ENCODE measurements at places on chromosomes 3 and 15.

DNA sequence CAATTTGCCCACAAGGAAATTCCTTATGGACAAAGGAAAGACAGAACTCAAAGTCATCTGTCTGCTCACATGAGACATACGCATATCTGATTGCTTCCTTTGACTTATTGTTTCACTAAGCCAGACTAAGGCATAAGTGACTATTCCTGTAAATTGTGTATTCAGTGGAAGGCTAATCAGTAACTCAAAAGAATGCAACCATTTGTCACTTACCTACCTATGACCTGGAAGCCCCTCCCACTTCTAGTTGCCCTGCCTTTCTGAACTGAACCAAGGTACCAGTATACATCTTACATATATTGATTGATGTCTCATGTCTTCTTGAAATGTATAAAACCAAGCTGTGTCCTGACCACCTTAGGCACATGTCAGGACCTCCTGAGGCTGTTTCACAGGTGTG is 53.5 kb upstream of the PROK2 start:
- no peak for DNase-seq

DNA sequence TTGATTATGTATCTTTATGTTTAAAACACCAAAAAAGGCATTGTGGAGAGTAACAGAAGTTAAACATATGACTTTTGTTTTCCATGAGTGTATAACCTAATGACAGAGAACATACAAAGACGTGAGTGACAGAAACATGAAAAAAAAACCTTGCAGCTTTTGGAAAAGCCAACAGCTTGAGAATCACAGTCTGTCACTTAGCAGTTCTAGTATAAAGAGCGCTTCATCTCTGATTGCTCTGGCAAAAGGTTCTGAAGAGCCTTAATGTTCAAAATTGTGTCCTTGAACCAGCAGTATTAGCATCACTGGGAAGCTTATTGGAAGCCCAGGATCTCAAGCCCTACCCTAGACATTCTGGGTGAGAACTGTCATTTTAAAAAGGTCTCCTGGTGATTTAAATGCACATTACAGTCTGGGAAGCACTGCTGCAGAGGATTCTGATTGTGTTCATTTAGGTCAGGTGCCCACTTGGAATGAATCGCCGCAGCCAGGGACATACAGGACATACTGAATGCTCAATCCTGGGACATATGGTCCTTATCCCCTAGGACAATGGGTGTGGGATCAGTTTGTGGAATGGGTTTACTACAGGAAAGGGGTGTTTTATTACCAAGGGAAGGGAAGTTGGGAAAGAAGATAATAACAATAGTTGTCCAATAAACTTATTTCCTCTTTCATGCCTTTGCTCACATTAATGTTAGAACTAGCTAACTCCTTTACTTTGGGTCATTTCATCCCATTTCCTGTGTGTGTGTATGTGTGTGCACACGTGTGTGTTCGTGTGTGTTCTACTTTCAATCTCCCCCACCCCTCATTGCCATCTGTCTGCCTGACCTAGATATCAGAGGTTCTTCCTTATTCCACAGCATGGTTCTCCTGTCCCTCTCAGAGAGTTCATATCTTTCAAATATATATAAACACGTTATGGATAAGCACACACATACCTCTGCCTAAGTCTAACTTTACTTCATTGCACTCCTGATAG is 55.0 kb downstream of the LRRC49 start:
- DNase-seq = no peak

- DNase-seq = no peak
These were observed 201.1 kb upstream of the LRRFIP2 start for GRCh38 chr3:37375184-37376127.

GRCh38 chr15:50750227-50750705 is 15.2 kb downstream of the SPPL2A start:
- no peak for DNase-seq

DNA sequence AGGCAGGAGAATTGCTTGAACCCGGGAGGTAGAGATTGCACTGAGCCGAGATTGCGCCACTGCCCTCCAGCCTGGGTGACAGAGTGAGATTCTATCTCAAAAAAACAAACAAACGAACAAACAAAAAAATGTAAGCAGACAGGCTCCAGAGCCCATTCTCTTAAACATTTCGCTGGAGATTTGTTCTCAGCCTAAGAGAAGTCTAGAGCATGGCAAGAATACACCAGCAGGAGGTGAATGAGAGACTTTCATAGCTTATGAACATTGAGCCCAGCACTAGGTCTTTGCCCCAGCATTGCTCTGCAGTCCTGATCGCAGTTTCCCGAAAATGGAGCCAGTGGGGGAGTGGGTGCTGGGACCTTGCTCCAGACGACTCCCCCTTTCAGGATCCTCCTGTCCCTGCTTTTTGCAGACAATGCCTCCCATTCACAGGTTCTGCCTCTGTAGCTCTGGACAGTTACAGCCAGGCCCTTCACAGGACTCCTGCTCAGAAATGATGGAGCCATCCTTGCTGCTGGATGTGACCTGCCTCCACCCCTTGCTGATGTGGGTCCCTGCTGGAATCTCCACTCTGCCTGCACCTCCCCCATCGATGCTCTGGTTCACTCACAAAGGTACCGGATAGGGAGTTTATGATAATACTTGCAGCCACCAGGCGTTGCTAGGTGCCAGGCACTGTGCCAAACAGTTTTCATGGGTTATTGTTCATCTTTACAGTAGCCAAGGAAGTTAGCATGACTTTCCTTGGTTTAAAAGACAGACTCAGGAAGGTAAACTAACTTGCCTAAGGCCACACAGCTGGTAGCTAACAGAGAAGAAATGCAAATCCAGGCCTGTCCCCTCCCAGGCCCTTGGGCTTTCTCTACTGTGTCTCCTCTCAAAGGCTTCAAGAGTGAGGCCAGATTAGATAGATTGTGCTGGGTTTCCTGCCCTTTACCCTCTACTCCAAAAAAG is 329.7 kb upstream of the TLE3 start:
- DNase-seq = no peak

GRCh38 chr3:195269375-195270078 is 1.4 kb downstream of the XXYLT1 start:
- DNase-seq = no peak

DNA sequence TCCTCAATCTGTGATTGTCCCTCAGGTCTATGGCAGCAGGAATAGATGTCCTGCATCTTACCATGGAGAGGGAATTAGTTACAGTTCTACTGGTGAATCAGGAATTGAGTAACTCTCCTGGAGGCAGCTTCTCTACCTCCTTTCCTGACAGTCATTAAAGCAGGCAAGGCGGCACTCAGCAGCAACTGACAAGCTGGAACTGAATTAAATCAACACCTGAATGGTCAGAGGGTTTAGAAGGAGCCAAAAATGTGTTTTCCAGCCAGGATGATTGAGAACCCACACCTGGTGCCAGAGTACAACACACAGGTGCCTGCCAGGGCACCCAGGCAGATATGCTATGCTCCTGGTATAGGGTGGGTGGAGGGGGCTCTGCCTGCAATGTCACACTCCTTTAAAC is 43.1 kb upstream of the TIPARP start:
- peak; percentile 72 for DNase-seq

DNA sequence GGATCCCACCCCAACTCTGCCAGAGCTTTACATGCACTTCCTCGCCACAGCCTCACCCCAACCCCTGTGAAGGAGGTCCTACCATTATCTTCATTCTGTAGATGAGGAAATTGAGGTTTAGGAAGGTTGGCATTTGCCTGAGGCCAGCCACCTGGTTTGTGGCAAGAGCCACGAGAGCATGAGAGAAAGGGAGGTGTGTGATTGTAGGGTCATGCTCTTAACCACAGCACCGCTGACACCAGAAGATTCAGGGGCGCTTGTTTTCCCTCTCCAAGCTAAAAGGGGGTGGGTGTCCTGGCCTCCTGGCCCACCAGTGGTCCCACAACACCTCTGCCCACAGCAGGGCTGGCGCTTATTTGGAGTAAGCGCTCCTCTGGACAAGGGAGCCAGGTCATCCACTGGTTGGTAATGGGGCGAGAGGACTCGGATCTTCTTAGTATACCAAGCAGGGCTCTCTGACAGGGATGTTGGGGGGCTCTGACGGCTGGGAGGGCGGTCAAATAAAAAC is 691 bp downstream of the RHCG start:
- DNase-seq = no peak

DNA sequence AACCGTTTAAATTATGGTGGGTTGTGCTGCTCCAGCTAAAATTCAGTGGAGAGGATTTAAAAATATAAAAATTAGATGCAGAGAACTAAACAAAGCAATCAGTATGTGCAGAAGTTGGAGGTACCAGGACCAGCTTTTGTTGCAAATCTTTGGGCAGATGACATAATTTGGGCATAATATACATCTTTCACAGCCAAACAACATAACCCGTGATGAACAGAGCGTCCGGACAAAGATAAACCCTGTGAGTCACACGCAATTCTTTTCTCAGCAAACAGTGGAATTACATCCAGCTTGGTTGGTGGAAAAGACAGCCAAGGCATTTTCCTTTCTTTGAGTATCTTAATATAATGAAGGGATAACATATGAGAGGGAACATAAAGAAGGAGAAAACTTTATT is 419.4 kb upstream of the ADAMTS9 start:
- DNase-seq = no peak

- no peak for DNase-seq
These were observed 185.9 kb downstream of the SUCLG2 start for GRCh38 chr3:67468511-67468910.

GRCh38 chr15:77001351-77001750 is 6.4 kb downstream of the PSTPIP1 start:
- DNase-seq = peak; percentile 60

DNA sequence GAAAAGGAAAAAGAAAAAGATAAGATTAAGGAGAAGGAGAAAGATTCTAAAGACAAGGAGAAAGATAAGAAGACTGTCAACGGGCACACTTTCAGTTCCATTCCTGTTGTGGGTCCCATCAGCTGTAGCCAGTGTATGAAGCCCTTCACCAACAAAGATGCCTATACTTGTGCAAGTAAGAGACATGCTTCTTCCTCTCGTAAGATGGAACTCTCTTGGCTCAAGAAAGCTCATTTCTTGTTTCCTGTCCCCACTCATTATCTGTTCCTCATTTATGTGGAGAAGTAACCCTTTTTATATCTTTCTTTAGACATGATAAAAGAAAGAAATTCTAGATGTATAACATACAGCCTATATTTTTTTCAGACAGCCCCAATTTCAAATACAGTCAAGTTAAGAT is 101.4 kb downstream of the KLHL25 start:
- DNase-seq = no peak

GRCh38 chr3:193728429-193729087 is 135.6 kb downstream of the OPA1 start:
- DNase-seq = no peak

DNA sequence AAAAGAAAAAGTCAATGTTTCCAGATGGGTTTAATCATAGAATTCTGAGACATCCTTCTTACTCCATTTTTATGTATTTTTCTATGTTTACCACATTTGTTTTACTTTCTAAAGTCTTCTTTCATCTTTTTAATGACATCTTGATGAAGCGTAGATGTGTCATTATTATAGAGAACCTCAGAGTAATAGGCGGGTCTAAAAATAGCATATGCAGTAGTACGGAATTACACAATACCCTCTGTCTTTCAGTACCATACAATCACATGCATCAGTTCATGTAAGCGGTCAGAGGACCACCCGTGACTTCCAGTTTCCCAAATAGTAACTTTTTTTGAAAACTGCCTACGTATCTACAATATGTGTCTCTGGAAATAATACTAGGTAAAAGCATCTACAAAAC is 224.0 kb downstream of the PLOD2 start:
- DNase-seq = no peak

DNA sequence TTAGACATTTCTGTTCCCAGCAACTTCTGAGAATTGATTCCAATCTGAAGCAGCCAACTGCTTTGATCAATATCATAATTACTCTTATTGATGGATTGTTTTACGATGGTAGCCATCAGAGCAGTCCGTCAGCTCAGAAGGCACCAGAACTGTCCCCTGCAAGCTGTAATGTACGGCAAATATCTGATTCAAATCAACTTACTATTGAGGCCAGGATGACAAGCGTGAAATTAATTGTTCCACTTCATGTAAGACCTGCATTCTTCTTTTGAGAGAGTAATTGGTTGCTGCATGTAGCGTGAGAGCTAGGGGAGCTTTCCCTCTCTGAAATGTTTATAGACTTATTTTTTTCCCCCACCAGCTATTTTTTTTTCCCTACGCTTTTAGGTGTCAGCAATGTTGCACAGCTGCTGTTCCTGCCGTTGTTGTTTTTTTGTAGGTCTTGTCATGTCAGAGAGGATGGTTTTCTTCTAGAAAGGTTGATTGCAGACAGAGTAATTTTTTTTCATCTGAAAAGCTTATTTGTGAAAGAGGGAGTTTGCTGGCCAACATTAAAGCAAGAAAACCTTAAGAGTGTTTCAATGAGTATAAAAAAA is 134.9 kb downstream of the CACNA2D3 start:
- no peak for DNase-seq

GRCh38 chr15:40340038-40340739 is 550 bp downstream of the CCDC9B start:
- peak; percentile 45 for DNase-seq

DNA sequence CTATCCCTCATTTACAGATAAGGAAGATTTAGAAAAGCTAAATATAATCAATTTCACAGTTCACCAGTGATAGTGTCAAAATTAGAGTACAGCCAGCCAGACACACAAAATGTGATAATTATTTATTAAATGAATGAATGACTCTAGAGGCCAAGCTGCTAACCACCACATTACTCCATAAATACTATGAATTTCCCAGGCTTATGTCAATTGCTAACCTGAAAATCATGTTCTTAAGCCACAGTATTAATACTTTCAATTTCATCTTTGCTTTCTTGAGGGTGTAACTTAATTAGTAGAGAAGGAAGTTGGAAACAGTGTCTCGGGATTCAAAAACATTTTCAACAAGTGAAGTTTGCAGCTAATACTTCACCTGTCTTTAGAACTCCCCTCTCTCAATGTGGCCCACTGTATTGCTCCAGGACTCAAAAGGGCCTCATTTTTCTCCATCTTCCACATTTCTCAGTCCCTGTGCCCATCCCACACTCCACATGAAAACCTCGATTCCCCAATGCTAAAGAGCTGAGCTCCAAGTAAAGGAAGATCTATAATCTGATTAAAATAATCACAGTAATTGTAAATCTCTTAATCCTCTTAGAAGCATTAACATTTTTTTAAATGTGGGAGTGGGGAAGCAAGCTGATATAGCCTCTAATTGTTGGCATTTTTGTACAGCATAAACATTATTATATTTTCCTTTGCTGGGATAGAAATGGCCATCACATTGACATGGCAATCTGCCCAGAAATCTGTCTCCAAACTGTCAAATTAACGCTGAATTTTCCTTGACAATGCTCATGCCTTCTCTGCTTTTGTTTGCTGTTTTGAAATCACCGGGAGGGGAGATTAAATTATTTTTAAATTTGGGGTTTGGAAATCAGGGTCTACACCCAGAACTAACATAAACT is 765.1 kb downstream of the ROBO1 start:
- DNase-seq = no peak

DNA sequence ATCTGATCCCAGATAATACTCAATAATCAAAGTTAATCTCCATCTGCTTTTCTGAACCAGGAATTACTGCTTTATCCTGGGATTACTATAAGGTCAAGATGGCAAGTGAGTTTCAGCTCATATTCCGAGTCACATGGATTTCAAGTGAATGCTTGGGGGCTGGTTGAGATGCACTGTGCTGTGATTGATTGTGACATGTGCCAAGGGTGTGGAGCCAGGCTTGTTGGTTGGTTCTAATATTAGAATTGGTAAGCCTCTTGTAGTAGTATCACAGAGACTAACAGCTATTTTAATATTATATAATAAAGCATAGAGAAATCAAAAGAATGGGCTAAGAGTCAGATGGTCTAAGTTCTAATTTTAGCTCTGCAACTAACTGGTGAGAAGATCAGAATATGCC is 74.2 kb upstream of the ICE2 start:
- DNase-seq = no peak
